Urinary bladder (tissue), 4 donors: ENCODE measurements at places on chromosomes 11 and 22. TPM values are rescaled to one million over a fixed set of nuclear protein-coding genes. Genes with fewer than 3 reads are reported as not detected.

NAALADL1 gene
- 11.7 TPM for total RNA-seq

FAM89B gene
- 10.9 TPM for total RNA-seq

MMP26 gene
- total RNA-seq, result not detected

LMNTD2 gene
- total RNA-seq, result 0.37 TPM

TMEM191C gene
- 0.85 TPM for total RNA-seq

HBE1 gene
- total RNA-seq, result 3.0 TPM
